Fibroblast of upper back skin (primary cell): ENCODE measurements at places on chromosomes 6 and 20.

DNA sequence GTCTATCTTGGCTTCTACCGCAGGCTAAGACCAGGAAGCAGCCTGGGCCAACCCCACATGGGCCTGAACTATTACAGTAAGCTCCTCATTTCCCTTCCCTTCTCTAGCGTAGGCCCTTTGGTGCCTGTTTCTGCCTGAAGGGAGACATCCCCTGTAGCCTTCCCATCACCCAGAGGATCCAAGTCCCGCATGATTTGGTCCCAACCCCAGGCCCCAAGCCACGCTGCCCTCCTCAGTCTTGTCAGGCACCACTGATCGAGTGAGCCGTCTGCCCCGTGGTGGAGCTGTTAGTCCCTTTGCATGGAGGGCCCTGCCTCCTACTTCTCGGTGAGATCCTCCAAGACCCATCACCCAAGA lies 46.4 kb downstream of the EBF4 start:
- DNase-seq = no peak

DNA sequence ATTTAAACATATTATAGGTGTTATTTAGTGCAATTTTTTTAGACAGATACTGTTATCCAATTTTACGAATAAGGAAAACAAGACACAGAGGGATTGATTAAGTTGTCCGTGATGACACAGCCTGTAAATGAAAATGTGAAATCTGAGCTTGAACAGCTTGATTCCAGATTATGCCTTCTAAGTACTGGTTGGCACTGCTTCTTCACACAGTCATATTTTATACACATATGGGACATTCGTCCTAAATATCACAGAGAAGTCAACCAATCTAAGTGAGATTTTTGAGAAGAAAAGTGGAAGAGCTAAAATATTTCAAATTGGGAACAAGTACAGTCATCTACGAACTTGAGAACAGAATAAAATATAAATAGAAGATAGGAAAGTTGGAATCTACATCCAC lies 756.3 kb downstream of the BCKDHB start:
- no peak for DNase-seq

GRCh38 chr6:48101290-48101689 lies 9.7 kb downstream of the PTCHD4 start:
- peak; percentile 10 for DNase-seq

- no peak for DNase-seq
These were observed 425.2 kb downstream of the HACE1 start for GRCh38 chr6:104434519-104434918.

GRCh38 chr20:10854976-10855375 lies 181.2 kb upstream of the JAG1 start:
- peak; percentile 86 for DNase-seq
